ENCODE measurements at places on chromosomes 3 and 15.

- DNase-seq, result no peak
Observed at GRCh38 chr3:128378631-128379347, 87.9 kb downstream of the DNAJB8 start.

GRCh38 chr3:14511623-14512280, 28.4 kb downstream of the GRIP2 start:
- DNase-seq, result no peak

GRCh38 chr3:113496924-113497323, 18.0 kb downstream of the SPICE1 start:
- DNase-seq, result no peak

GRCh38 chr15:64166102-64166890, 3.5 kb upstream of the PPIB start:
- DNase-seq, result no peak

DNA sequence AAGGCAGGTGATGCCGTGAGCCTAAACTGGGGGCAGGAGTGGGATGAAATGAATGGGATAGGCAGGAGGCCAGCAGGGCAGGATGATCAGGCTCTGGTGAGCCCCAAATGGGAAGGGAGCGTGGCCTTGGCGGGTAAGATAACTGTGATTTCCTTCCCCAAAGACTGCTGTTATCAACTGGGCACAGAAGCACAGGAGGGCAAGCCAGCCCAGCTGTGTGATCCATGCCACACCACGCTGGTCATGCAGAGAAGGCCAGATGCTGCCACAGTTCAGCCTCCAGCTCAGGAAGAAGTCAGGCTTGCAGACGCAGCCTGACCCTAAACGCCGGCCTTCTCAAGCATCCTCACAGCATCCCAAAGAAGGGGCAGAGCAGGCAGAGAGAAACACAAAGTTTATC, 52.1 kb upstream of the GNB5 start:
- DNase-seq, result no peak

GRCh38 chr3:160665231-160665630, 11.7 kb upstream of the ARL14 start:
- no peak for DNase-seq

- no peak for DNase-seq
Observed at GRCh38 chr15:51658664-51659063, 22.6 kb upstream of the SCG3 start.

- DNase-seq, result no peak
Observed at GRCh38 chr15:68930268-68931022, at the start of gene SPESP1. Gene SPESP1, plus strand, starts transcription at chr15:68930525. Its CDS starts 129 bp downstream, at chr15:68930654.

DNA sequence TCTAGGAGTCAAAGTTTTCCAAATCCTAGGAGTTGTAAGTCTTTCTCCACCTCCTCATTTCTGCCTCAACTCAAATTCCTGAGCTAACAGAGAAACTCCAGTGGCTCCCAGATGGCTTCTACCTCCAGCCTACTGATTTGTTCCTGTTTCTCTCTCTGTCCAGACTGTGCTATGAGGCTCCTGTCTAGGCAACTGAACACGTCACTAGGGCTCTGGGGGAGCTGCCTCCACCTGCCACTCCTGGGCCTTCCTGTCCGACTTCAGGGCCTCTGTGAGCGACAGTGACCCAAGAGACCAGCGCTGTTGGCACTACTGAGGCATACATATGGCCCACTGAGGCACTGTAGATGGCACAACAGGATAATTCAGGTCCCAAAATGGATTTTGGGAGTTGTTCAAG, 71.4 kb downstream of the EXOG start:
- no peak for DNase-seq

GRCh38 chr3:28915741-28916500, 364.9 kb upstream of the RBMS3 start:
- DNase-seq, result peak; percentile 45

GRCh38 chr15:52080031-52080430, 32.5 kb downstream of the BCL2L10 start:
- DNase-seq, result no peak

GRCh38 chr15:99239545-99240198, 9.7 kb downstream of the TTC23 start:
- DNase-seq, result no peak

DNA sequence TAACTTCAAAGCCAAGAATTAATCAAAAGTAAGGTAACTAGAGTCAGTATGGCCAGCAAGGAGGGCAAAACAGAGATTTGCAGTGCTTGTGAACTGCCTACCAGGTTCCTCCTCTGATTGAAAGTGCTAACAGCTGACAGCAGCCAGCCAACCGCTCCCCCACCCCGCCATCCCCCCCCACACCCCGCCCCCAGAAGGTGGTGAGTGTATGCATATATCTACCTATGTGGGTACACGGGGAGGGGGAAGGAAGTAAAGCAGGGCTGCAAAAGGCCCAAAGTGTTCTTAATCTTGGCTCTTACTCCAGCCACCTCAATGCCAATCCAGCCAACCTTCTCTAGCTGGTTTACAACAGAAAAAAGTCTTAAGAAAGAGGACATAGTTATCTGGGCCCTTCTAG, 50.7 kb downstream of the RAF1 start:
- DNase-seq, result no peak

DNA sequence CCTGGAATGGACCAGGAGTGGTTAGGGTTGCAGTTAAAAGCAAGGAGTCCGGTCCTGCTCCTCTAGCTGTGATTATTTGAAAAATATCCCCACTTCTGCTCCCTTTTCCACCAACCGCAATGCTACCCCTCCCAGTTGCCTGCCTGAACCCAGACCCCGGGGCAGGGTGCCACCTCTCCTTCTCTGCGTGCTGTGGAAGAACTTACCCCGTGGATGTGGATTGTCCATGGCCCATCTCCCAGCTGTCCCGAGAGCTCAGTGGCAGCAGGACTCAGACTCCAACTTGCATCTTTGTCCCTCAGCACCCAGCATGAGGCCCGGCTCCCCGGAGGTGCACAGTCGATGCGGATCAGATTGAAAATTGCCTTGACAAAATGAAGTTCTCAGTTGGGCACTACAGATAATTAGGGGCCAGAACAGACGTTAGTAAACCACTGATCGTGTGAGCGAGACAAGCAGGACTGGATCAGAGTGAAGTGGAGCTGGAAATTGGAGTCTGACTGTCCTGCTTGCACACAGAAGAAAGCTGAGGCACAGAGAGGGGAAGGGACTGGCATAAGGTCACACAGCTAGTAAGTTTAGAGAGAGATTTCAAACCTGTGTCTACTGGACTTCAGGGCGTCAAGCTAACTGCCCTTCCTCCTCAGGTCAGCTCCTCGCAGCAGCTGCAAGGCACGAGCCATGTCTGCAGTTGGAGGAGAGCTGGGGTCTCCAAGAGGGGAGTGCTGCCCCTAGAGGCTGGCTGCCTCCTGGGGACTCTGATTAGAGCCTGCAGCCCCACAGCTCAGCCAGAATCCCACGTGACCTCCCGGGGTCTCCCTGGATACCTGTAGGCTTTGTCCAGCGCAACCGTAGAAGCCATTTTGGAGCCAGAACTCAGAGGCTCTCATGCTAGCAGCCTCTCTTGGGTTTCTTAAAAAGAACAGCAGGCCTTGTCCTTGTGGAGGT, 14.7 kb downstream of the SLC6A1 start:
- no peak for DNase-seq

DNA sequence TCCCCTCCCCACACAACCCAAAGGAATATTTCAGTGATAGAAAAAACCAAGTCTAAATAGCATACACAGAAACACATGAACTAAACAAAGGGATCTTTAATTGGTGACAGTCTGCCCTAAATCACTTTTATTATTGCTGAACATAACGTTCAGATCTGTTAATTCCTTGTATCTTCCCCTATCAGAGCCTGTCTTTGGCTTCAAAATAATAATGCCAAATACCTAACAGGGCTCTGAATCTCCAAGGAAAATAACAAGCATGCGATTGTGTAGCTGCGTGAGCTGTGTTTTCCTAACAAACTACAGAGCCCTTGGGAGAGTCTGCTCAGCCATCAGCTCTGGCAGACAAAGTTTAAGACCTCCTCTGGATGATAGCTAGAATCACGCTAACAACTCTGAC, 1010.1 kb downstream of the ROBO1 start:
- no peak for DNase-seq

DNA sequence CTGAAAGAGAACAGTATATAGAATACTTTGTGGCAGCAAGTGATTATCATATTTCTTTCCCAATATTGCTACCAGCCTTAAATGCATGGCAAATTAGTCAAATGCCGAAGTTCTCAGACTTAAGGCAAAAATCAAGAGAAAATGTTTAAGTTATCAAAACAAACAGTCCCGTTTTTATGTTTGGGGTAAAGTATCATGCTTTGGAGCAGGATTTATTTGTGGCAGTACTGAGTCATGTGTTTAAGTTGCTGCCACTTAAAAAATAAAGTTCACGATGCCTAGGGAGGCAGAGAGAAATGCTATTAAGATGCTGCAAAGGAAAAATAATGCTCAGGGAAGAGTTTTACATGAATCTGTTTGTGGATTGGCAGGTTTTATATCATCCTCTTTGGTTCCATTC, 417.4 kb upstream of the MDFIC2 start:
- no peak for DNase-seq

DNA sequence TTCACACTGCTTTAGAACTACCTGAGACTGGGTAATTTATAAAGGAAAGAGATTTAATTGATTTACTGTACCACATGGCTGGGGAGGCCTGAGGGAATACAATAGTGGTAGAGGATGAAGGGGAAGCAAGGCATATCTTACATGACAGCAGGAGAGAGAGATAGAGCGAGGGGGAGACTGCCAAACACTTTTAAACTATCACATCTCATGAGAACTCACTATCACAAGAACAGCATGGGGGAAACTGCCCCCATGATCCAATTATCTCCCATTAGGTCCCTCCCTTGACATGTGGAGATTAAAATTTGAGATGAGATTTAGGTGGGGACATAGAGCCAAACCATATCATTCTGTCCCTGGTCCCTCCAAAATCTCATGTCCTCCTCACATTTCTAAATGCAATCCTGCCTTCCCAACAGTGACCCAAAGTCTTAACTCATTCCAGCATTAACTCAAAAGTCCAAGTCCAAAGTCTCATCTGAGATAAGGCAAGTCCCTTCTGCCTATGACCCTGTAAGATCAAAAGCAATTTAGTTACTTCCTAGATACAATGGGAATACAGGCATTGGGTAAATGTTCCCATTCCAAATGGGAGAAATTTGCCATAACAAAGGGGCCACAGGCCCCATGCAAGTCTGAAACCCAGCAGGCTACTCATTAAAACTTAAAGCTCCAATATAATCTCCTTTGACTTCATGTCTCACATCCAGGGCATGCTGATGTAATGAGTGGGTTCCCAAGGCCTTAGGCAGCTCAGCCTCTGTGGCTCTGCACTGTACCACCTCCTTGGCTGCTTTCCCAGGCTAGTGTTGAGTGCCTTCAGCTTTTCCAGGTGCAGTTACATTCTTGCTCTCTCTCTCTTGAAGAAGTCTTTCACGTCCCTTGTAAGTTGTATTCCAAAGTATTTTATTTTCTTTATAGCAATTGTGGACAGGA, 481.7 kb upstream of the TGFBR2 start:
- no peak for DNase-seq

DNA sequence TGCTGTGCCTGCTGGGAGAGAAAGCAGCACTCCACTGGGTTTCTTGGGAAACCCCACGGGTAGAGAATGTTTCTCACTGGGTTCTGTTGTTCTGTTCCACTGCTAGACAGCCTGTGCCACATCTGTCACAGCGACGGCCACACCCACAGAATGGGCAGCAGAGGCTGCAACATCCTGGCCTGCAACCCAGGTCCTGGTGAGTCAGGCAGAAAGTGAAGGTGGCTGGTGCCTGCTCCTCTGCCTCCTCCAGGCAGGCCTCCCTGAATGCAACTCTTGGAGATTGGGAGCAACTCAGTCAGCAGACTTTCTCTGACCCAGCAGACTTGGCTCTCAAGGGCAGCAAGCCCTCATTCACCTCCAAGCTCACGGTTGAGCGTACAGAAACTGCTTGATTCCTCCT, 13.0 kb downstream of the C3orf18 start:
- no peak for DNase-seq

GRCh38 chr3:27570421-27571106, 86.4 kb upstream of the SLC4A7 start:
- no peak for DNase-seq

- DNase-seq, result no peak
Observed at GRCh38 chr3:107218864-107219269, 158.4 kb upstream of the CCDC54 start.

- peak; percentile 59 for DNase-seq
Observed at GRCh38 chr3:106332884-106333283, 464.1 kb upstream of the CBLB start.

- DNase-seq, result peak; percentile 71
Observed at GRCh38 chr3:151726016-151726415, 7.7 kb upstream of the AADACL2 start.

- DNase-seq, result no peak
Observed at GRCh38 chr3:8745619-8746370, 12.2 kb downstream of the CAV3 start.

DNA sequence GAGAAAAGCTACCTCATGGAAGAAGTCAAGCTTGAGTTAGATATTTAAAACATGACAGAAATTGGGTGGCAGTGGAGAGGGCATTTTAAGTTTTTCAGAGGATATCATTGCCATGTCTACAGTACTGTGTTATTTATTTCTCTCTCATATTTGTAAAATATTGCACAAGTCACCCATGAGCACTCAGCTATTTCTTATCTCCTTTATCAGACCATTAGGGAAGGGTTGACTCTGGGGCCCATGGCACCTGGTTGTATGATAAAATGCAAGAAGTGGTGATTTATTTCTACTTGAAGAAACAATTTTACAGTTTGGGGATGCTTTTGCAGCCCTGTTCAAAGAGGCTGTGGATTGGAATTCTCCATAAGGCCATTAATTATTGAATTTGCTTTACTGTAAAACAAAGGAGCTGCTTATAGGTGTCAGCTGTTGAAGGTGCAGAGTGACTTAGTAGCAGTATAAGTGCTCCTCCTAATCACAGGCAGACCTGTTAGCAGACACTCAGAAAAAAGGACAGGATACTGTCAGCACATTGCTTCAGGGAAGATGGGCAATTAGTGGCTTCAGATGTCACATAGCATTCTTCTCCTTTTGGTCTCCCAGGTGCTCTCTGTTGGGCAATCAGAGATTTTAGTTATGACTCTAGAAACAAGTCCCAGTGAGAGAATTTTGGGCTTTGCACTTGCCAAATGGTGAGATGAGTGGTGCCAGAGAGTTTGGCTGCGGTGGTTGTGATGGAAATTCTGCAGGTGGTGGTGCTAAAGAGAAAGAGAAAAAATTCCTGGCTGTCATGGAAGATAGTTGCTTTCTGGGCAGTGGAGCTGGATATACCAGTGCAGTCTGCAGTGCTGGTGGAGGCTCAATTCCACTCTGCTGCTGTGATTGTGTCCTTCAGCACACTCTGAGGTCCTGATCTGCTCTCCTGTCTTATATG, 129.7 kb upstream of the ROPN1 start:
- DNase-seq, result no peak

DNA sequence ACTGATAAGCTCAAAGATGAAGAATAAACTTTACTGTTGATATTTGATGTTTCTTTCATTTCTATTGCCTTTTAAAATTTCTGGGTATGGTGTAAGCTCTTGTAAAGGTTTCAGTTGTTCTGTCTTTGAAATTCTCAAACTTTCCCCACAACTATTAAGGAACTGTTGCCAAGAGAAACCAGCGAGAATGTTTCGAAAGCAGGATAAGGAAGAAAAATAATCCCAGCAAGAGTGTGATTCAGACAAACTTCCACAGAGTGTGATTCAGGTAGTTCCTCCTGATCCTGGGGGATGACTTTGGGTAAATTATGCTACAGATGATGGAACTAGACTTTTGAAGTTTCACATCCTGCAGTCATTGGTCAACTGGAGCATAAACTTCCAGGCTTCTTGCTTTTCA, 632.0 kb downstream of the NSUN3 start:
- DNase-seq, result no peak

GRCh38 chr3:162938083-162938482, 1441.5 kb downstream of the OTOL1 start:
- DNase-seq, result no peak

GRCh38 chr3:140501061-140501769, 176.6 kb upstream of the TRIM42 start:
- DNase-seq, result no peak

All from HS-27A (cell line).